ENCODE measurements at places on chromosomes 2 and 18.

DNA sequence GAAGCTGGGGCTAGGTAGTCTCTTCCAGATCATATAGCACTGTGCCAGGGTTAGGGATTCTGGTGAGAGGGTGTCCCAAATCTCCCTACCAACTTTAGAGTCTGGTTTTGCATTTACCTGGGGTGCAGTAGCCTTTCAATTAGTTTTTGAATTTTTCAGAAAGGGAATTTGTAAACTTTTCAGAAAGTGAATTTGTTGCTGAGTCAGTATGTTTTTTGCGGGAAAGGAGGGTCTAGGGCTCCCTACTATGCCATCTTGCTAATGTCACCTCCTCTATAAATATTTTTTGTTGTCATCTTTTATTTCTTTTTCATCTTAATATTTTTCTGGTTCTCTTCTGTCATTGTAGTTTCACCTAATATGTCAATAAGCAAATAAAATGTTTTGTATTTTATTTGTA, 95.8 kb upstream of the FAM98A start:
- DNase-seq: no peak

GRCh38 chr2:240921311-240921994, 15.3 kb downstream of the CROCC2 start:
- DNase-seq: no peak

DNA sequence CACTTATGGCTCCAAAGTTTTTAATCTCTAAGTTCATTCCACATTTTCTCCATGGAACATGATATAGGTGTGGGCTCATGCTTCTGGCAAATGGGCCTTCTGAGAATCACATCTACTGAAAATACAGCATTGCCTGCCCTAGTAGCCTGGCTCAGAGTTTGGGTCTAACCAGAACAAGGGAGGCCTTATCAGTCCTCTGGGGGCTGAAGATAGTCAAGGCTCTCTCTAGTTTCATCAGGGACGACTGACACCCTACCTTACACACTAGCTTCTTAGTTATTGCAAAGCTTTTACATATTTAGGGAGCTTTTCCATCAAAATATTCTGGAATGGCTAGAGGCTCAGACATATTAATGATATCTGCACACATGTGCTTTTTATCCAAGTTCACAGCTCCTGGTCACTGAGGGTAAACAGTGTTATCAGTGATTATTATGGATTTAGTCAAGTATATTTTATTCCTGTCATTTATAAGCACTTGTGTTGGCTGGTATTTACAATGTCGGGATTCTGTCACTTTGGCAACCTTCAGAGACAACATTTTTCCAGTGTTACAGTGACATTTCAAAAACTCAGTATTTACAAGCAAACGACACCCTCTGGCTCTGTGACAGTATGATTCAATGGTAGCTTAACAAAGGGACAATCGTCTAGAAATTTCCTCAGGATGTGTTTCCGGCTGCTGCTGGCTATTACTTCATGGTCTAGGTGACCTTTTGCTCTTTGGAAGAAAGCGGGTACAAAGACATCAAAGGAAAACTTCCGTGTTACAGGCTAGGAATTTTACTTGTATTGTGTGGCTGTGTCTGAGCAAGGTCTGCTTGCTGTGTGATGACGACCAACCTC, 200.6 kb downstream of the TCF4 start:
- no peak for DNase-seq

- DNase-seq: no peak
These were observed 148.6 kb downstream of the B3GNT2 start for GRCh38 chr2:62344472-62344871.

- no peak for DNase-seq
These were observed 116.4 kb downstream of the ZNF521 start for GRCh38 chr18:25235401-25236042.

- no peak for DNase-seq
These were observed 24.6 kb upstream of the ACVR1 start for GRCh38 chr2:157900684-157901083.

DNA sequence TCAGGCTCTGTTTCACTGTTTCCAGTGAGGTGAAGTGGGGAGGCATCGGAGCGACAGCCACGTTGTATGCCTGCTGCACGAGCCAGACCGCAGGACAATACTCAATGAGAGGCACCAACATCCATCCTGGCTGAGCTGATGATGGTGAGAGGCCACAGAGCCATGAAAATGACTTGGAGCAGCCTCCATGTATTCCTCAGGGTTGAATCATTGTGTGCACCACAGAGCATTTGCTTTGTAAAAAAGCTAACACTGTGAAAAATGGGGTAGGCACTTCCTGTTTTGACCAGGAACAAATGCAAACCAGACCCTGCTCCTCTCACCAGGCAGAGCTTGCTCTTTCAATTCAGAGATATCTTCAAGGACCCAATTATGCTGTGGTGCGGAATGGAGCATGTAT, 87.2 kb downstream of the LPIN1 start:
- DNase-seq: no peak

DNA sequence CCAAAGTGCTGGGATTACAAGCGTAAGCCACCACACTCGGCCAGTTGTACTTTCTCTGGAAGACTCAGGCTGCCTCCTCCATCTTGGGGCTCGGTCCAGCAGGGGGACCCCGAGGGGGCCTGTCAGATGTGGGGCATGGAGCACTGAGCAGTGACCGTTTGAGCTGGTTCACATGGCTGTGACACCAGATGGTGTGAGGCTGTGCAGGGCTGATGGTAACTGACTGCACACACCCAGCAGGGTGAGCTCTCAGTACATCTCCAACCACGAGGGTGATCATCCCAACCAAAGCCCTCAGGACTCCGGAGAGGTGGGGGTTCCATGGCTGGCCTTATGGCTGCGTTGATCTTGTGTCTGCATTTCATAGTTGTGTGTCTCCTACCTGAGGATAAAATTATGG, 63.4 kb downstream of the FAM168B start:
- DNase-seq: no peak

- DNase-seq: no peak
These were observed 15.0 kb upstream of the CPS1 start for GRCh38 chr2:210541290-210541902.

GRCh38 chr2:234425639-234426603, 71.0 kb downstream of the ARL4C start:
- DNase-seq: peak; percentile 89

GRCh38 chr2:222196159-222196558, 102.6 kb downstream of the PAX3 start:
- no peak for DNase-seq

DNA sequence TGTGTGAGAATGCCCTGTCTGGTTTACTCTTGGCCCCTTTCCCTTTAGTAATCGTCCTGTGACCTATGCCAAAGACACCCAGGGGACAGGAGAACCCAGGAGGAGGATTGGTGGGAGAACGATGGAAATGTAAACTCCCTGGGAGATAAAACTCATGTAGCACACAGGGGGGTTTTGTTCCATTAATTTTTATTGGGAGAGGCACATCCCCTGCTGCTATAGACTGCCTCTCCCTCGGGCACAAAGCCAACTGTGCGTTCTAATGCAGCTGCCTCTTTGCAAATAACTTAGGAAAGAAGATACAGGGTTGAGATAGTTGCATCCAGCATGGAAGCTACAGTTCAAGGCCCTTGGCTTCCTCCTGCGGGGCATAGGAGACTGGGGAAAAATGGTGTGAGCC, 489.6 kb downstream of the SLC4A3 start:
- no peak for DNase-seq

All from CD4-positive, alpha-beta T cell treated with Interleukin-17A for 1 hour (primary cell).